Stimulated activated CD4-positive, alpha-beta T cell treated with anti-CD3 and anti-CD28 coated beads, Interleukin-15, amount 100 ng/mL, for 48 hours (primary cell): ENCODE measurements at places on chromosomes 16 and 17.

GRCh38 chr16:24552705-24553246 is 13.4 kb downstream of the RBBP6 start:
- no peak for DNase-seq

GRCh38 chr16:64417711-64418227 is 704.1 kb downstream of the CDH11 start:
- no peak for DNase-seq

DNA sequence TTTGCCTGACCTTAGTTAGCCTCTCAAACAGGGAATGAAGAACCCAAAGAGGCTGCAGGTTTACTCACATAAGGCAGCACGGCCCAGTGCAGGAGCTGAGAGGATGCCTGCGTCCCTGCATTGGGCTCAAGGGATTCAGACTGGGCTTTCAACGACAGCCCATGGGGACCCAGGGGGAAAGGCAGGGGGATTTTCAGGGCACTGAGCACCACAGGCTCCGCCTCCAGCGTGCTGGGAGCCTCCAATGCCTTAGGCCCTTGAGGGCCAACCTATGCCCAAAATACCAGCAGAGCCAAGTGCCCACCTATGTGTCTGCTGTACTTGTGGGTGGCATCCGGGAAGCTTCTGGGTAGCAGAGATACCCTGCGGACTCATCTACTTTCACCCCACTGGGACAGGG is 22.3 kb downstream of the DCAKD start:
- no peak for DNase-seq

DNA sequence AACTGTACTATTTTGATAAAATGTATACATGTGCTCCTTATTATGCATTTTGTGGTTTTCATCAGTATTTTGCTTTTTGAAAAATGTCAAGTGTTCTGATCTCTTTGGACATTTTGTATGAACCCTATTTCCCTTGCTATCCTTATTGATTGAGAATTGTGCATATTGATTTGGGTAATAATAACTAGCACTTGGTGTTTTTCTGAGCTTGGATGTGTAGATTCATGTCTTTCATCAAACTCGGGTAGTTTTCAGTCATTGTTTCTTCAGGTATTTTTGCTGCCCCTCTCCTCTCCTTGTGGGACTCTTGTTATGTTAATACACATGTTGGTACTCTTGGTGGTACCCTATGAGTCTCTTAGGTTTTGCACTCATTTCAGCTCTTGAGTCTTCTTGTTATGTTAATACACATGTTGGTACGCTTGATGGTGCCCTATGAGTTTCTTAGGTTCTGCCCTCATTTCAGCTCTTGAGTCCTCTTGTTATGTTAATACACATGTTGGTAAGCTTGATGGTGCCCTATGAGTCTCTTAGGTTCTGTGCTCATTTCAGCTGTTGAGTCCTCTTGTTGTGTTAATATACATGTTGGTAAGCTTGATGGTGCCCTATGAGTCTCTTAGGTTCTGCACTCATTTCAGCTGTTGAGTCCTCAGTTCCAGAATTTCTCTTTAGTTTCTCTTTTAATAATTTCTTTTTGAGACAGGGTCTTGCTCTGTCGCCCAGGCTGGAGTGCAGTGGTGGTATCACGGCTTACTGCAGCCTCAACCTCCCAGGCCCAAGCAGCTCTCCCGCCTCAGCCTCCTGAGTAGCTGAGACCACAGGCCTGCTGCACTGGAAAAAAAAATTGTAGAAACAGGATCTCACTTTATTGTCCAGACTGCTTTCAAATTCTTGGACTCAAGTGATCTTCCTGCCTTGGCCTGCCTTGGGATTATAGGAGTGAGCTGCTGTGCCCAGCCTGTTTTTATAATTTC is 19.3 kb downstream of the ZNF750 start:
- no peak for DNase-seq

DNA sequence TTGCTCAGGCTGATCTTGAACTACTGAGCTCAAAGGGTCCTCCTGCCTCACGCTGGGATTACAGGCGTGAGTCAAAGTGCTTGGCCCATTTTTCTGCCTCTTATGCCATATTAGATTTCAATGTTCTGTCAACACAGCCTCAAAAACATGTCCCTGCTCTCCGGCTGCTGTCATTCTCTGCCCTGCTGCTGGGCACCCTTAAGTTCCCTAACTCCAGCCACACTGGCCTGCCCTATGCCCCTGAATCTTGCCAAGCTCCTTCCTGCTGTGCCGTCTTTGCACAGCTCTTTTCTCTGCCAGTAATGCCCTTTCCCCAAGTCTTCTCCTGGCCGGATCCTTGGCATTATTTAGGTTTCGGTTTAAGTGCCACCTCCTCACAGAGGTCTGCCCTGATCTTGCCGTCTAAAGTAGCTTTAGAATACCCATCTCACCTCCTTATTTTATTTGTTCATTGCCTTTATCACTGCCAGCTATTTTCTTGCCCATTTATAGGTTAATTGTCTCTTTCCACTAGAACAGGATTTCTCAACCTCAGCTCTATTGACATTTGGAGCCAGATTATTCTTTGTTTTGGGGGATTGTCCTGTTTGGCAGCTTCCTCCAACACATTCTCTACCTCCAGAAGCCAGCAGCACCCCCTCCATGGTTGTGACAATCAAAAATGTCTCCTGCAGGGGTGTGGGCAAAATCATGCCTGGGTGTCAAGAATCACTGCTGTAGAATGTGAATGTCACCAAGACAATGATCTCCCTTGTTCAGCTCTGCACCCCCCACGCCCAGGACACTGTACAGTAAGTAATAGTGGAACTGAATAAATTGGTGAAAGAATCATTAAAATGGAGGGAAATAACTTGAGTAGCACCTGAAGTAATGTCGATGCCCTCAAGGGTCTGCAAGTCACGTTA is 168.2 kb downstream of the CYLD start:
- no peak for DNase-seq

- peak; percentile 59 for DNase-seq
Observed at GRCh38 chr17:36602924-36603384, 1.6 kb downstream of the MRM1 start.

DNA sequence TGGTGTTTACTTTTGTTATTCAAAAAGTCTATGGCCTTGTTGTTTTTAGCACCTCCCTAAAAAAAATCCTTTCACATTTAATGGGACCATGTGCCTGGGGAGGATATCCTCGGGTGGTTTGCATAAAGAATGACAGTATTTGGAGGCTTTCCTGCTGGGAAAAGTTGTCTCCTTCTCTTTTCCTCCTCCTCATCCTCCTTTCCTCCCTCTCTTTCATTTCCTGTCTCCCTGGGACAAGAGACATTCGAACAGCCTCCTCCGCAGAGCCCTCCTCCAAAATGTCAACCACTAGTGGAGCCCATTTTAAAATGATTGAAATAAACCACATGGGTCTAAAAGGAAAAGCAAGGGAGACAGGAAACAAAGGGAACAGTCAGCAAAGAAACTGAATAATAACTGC is 67.4 kb downstream of the MYH13 start:
- DNase-seq = no peak
